ENCODE measurements at places on chromosomes 1 and 21.

GRCh38 chr1:181409981-181410380, 73.3 kb upstream of the CACNA1E start:
- DNase-seq: no peak

DNA sequence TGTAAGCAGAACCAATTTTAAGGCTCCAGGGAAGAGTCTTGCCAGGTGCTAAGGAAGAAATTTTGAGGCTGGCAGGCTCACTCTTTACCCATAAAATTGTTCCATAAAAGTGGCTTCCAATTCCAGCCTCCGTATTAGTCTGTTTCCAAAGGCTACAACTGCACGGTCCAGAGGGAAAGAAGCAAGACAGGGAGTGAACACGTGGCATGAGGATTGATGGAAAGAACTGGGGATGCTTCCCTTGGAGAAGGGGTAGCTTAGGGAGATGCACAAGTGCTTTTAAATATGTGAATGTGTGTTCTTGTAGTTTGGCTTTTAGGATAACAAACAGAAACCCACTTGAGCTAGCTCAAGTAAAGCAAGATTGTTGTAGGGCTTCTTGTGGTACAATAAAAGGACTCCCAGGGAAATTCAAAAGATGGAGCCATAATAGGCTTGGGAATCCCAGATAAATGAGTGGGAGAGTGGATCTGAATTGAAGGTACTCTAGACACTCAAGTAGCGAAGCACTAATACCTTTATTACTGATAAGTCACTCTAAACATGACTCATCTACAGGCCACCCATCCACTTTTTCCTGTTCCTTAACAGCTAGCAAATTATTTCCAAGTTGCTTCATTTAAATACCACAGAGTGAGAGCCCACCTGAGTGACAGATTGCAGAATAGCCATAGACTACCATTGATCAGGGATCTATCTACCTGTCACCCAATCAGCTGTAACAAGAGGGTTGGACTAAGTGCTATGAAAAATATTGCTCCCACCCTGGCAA, 34.8 kb upstream of the NPL start:
- no peak for DNase-seq

GRCh38 chr1:94118471-94118870, 2.5 kb downstream of the ABCA4 start:
- no peak for DNase-seq

GRCh38 chr21:39562791-39563770, 49.7 kb upstream of the B3GALT5 start:
- DNase-seq: no peak

DNA sequence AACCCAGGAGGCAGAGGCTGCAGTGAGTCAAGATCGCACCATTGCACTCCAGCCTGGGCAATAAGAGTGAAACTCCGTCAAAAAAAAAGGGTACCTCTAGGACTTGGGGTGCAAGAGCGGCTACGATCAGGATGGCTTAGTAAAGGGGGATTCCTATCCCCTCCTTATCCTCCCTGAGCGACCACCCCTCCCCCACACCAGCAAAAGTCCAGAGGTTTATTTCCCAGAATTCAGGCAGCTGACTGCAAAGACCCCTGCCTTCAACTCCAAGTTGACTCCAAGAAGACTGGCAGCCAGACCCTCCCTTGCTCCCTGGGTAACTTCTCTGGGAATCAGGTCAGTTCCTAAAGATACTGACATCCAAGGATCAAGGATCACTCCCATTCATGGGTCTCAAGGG, 12.4 kb upstream of the PRDM16 start:
- DNase-seq: no peak
